Activated T-helper 1 cell treated with Interleukin-2 at 50 U/mL for 16 hours (primary cell): ENCODE measurements at places on chromosomes 4 and X.

DNA sequence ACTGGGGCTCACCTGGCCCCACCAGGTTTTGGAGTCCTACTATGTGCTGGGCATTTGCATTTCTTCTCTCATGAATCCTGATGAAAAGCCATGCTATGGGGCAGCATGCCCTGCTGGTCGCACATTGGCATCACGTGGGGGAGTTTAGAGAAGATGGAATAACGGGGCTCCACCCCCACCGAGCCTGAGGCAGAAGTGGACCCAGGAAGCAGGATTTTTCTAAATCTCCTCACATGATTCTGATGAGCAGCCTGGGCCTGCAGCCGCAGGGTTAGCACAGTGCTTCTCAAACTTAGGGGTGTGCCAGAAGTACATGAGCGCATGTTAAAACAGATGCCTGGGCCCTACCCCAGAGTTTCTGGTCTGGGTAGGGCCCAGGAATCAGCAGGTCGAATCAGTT, 4.6 kb upstream of the SORCS2 start:
- DNase-seq: no peak

DNA sequence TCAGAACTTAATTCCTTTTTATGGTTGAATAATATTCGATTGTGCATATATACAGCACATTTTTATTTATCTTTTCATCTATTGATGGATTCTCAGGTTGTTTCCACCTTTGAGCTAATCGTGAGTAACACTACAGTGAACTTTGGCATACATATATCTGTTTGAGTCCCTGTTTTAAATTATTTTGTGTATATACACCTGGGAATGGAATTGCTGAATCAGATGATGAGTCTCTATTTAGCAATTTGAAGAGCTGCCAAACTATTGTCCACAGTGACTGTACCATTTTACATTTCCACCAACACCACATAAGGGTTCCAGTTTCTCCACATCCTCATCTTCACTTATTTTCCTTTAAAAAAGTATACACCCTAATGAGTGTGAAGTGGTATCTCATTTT, 166.2 kb upstream of the FGF13 start:
- no peak for DNase-seq

DNA sequence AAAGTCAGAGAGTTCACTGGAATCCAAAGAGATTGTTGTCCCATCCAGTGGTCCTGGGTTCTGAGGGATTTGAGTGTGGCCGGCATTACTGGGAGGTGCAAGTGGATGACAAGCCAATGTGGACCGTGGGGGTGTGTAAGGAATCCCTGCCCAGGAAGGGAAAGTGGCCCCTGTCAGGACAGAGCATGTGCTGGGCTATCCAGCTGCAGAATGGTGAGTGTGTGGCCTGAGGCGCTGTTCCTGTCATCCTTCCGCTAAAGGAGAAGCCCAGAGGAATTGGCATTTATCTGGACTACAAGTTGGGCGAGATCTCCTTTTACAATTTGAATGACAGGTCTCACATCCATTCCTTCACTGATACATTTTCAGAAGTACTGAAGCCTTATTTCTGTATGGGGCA, 20.4 kb upstream of the TRIM60 start:
- no peak for DNase-seq

- DNase-seq: no peak
Measured at GRCh38 chrX:114717921-114718320, 134.0 kb downstream of the HTR2C start.

- no peak for DNase-seq
Measured at GRCh38 chr4:110152386-110152785, 46.0 kb downstream of the ELOVL6 start.

DNA sequence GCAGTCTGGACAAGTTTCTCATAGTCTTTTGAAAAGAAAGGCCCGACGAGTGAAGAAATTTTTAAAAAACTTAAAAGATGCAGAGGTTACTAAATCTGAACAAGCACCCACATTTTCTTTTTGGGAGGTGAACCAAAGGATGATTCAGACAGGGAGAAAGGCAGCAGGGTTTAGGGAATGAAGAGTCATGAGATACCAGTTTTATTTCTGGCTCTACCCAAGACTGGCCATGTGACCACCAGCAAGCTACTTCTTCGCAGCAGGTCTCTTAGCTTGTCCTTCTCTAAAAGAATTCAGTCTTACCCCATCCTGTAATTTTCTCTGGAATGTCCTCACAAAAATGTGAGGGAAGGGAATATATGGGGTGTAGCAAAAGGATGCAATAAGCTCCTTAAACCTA, 37.6 kb downstream of the AMOT start:
- no peak for DNase-seq

GRCh38 chrX:10052906-10053625, 85.9 kb downstream of the CLDN34 start:
- no peak for DNase-seq

DNA sequence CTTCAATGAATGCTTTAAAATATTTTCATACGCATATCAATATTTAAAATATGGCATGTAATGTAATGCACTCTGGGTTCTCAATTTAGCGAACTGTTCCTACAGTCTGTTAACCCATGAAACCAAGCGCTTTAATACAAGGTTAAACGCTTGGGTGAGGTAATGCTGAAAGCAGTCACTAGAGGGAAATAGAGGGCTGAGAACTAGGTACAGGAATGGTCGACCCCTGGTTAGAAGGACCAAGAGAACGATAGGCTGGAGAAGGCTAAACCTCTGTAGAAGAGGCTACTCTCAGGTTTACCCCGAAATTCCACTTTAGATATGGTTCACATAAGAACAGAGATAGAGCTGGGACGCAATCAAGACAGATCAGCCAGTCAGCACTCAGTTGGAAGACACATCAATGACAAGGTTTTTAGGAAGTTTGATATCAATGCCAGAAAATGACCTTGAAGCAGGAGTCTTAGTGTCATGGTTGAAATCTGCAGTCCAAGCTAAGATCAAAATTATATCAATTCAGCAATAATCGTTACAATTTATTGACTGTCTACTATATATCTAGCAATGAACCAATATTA, 26.9 kb downstream of the ARSJ start:
- DNase-seq: no peak

- no peak for DNase-seq
Measured at GRCh38 chrX:68261060-68261672, 172.1 kb downstream of the OPHN1 start.

DNA sequence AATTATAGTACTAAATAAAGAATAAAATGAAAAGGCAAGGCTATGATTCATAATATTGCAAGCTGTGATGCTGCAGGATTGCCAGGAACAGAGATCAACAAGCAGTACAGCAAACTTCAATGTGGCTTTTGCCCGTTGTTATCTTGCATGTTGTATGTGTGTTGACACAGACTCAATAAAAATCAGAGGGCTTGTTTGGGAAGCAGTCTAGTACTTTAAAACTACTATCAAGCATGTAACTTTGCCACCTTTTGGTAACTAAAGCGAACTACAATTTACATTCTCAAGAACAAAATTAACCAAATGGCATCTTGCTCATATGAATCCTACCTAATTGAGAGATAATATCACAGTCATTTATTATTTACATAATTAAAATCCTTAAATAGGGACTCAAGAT, 79.8 kb upstream of the GPM6A start:
- DNase-seq: no peak

DNA sequence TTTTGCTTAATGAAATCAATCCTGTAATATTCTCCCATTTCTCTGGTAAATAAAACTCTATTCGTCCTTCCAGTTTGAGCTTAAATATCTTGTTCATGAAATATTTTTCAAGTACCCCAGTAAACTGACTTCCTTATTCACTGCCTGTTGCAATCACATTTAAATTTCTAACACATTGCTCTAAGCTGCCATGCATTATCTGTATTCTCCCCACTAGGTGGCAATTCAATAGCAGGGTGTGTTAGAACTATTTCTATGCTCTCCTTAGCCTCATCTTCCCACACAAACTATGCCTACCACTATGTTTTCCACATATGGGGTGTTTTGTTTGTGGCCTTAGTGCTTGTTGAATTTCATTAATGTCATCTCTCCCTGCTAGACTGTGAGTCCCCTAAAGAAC, 377.1 kb upstream of the HS3ST1 start:
- DNase-seq: no peak

DNA sequence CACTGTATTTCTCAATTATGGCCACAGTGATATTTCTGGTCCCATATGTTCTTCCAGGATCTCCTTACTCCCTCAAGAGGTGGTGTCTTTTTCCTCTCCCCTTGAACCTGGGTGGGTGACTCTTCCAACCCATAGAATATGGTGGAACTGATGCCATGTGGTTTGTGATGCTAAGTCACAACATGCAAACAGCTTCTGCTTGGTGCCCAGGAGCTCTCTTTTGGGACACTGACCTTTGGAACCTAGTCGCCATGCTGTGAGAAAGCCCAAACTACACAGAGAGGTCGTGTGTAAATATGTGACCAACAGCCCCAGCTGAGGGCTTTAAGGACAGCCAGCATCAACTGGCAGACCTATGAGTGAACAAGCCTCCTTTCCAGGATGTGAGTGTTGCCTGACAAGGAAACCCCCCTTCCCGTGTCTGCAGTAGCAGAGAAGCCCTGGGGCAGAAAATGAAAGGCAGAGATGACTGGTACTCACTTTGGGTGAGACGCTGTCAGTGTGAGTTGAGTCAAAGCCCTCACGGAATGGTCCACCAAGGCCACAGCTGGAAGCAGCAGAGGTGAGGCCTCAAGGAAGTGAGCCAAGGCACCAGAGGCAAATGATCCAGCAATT, 223.4 kb downstream of the BCOR start:
- DNase-seq: no peak

- DNase-seq: no peak
Measured at GRCh38 chrX:2500091-2500802, 529 bp downstream of the DHRSX start.

GRCh38 chrX:131975851-131976250, 47.3 kb upstream of the STK26 start:
- no peak for DNase-seq

DNA sequence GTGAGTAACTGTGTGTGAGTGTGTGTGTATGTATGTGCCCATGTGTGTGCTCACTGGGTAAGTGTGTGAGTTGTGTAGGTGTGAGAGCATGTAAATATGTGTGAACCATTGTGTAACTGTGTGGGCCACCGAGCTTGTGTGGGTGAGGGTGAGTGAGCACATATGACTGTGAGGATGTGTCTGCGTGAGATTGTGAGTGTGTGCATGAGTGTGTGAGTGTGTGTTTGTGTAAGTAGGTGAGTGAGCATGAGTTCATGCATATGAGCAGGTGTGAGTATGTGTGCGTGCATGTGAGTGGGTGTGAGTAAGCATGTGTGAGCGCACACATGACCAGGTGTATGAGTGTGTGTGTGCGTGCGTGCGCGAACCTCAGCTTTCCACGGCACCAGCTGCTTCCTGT, 1.4 kb upstream of the ATP2B3 start:
- no peak for DNase-seq

- no peak for DNase-seq
Measured at GRCh38 chr4:112277220-112277619, 8.5 kb downstream of the TIFA start.

DNA sequence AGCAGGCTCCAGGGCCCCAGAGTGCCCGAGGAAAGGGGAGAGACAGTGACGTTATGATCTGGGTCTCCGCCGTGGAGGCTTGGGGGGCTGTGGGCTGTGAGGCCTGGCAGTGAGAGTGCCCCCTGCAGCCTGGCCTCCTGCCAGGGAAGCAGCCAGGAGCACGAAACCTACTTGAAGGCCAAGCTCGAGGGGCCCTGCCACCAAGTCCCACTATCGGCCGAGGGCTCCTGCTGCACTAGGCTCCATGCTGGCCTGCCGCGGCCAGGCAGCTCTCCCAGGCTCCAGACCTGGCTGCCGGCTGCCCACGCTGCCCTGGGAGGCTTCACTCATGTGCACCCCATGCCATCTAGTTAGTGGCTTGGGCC, 18.7 kb downstream of the FLNA start:
- no peak for DNase-seq

GRCh38 chr4:149062997-149063396, 620.8 kb upstream of the NR3C2 start:
- DNase-seq: no peak

DNA sequence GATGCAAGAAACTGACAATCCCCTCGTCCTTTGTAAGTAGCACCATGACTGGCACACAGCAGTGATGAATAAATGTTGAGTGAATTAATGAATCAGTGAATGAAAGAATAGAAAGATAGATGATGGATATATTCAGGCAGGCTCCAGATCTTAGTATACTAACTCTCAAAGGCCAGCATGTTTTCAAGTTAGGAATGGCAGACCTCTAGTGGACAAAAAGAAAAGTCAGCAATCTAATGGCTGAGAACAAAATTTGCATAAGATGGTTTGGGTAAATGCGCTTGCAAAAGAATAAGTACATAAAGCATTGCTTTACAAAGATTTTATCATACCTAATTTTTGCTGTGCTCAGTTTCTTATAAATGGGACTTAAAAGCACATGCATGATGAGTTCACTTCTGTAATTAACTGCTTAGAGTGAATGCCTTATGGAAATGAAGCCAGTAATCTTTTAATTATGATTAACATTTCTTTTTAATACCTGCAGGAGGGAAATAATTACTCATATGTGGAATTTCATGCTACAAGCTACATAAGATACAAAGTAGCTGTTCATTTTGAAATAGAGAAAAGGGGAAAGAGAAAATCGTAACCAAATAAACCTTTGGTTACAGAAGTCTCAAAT, 126.9 kb upstream of the GPRIN3 start:
- no peak for DNase-seq

- DNase-seq: no peak
Measured at GRCh38 chr4:3491681-3492405, 28.7 kb downstream of the DOK7 start.

DNA sequence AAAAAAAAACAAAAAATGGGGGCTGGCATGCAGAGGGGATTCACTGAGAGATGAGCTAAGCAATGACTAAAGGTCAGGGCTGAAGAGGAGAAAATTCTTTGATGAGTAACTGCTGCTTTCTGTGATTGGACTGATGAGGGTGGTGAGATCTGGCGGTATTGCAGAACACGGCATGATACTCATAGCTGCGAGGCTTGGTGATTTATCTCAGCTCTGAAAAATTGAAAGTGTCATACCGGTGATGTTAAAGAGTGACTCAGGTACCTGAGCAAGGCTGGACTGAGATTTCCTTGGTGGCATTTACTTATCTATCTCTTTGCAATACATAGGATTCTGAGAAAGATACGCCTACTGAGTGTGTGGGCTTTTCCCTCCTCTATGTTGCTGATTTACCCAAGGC, 204.1 kb upstream of the DDX53 start:
- DNase-seq: no peak

GRCh38 chr4:85431156-85431555, 43.8 kb upstream of the ARHGAP24 start:
- DNase-seq: no peak

DNA sequence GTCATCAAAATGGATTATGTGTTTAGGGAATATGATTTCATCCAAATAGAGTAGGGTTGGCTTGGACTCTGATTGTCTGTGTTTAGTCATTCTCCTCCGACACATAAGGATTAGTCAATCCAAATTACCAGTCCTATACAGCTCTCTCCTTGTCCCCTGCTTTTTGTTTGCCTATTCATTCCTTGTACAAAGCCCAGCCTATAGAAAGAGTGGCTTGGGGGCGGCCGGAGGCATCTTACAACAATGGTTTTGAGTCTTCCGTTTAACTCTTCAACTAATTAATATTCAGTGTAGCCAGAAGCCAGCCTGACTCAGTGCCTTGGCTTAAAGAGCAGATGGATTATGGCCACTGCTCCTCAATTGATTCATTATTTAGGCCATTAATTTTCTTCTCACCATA, 796.6 kb upstream of the POU3F4 start:
- DNase-seq: no peak
